ENCODE measurements at places on chromosomes 5 and 9.
A peak's percentile ranks its signal among the peaks of the same experiment; 100 is the strongest.

- DNase-seq: no peak
Observed at GRCh38 chr5:147348451-147348850, 113.6 kb downstream of the STK32A start.

DNA sequence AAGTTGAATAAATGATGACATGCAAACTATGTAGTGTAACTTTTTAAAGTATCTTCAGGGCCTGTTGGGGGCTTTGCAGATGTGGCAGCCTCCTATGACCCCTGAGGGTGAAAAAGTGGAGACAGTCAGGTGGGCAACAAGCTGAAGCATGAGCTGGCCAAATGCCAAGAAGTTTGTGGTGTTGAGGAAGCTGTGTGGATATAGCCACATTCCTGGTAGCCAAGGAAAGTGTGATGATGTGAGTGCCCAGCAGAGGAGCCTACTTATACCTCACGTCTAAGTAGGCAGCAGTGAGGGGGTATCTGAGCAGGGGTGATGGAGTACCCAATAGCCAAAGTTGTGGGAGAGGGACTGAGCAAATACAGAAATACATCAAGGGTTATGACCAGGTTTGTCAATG lies 621.2 kb upstream of the CDH6 start:
- DNase-seq: no peak

GRCh38 chr5:72122602-72123001 lies 15.3 kb downstream of the MAP1B start:
- no peak for DNase-seq

DNA sequence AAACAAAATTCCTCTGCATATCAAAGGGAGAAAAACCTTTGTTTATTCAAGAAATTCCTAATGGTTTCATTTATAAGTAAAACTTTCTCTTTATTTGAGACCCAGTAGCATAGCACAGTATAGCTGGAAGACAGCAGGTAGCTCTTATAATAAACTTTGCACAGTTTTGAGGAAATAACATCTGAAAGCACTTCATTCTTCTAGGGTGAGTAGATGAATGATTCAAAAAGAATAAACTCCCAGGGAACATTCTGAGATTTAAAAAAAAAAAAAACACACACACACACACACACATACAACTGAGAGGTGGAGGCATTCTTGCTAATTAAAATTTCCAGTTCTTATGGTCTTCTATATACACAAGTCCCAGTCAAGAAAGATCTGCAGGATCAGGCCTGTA lies 197.3 kb downstream of the BNC2 start:
- DNase-seq: no peak

DNA sequence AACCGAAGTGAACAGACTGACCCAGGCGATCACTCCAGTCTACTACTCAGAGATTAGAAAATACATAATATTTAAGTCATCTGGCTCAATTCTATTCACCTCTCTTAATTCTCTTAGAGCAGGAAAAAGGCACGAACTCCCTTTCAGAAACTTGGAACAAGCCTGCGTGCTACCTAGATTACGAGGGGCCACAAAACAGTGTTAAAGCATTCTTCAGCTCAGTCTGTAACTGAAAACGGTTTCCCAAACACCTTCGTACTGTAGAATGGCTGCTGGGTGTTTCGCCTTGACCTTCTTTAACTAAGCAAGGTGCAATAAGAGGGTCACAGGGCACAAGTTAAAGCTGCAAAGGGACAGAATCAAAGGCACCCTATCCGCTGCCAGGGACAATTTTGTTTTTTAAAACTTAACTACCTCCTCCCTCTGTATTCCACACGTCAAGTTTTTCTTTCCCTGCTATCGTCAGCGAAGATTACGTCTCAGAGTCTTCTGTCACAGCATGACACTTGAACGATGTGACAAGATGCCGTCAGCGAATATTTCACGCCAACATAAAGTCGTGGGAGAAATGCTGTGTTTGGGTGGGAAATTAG lies 687 bp downstream of the LYSMD3 start:
- DNase-seq: no peak

GRCh38 chr5:1827025-1827885 lies 26.0 kb downstream of the NDUFS6 start:
- no peak for DNase-seq

- no peak for DNase-seq
Observed at GRCh38 chr9:134712243-134712642, 70.6 kb downstream of the COL5A1 start.

GRCh38 chr5:1219098-1219767 lies 5.9 kb upstream of the SLC6A18 start:
- DNase-seq: no peak

- DNase-seq: no peak
Observed at GRCh38 chr9:14198047-14198840, 115.7 kb downstream of the NFIB start.

DNA sequence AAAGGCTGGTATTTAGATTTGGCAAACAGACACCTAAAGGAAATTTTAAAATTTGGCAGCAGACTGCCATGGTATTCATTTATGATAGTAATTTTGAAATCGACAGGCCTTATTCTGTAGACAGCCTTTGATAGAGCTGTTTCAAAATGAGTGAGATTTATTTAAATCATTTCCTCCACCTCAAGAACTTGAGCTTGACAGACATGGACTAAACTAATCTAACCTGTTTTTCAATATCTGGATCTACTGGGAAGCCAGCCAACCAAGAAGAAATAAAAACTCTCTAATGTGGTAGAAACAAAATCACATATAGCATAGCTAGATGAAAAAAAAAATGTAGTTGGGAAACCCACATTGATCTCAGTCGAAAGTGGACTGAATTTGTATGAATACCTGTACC lies 56.9 kb upstream of the RASA1 start:
- DNase-seq: no peak

DNA sequence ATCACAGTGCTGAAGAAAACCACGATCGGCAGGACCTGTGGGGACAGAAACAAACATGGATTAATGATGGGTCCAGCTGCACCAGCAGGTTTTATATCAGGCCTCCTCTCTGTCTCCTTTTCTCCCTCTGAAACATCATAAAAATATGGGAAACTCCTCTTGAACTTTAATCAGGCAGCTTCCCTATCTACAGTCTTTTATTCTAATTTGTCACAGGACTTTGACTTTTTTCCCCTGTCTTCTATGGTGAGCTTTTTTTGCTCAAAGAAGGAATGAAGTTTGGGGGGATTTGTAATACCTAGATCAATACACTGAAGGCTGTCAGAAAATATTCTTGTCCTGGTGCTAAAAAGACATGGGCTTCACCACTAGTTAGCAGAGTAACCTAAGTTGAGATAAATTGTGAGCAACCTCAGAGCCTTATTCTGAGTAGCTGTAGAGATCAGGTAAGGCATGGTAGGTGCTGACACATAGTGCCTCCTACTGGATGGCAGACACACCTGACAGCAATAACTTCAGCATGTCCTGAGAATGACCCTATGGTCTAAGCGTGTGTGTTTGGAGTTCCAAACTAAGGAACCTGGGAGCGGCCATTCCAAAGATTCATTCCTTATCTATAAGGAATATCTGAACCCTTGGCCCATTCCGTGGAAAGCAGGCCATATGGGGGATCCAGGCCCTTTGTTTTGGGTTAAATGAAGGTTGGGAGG lies 46.2 kb downstream of the SLC28A3 start:
- DNase-seq: no peak

- no peak for DNase-seq
Observed at GRCh38 chr5:104815212-104815611, 1252.6 kb upstream of the NUDT12 start.

GRCh38 chr5:155872629-155873220 lies 454.2 kb upstream of the SGCD start:
- DNase-seq: no peak

GRCh38 chr5:168941901-168942300 lies 359.0 kb downstream of the SLIT3 start:
- no peak for DNase-seq

DNA sequence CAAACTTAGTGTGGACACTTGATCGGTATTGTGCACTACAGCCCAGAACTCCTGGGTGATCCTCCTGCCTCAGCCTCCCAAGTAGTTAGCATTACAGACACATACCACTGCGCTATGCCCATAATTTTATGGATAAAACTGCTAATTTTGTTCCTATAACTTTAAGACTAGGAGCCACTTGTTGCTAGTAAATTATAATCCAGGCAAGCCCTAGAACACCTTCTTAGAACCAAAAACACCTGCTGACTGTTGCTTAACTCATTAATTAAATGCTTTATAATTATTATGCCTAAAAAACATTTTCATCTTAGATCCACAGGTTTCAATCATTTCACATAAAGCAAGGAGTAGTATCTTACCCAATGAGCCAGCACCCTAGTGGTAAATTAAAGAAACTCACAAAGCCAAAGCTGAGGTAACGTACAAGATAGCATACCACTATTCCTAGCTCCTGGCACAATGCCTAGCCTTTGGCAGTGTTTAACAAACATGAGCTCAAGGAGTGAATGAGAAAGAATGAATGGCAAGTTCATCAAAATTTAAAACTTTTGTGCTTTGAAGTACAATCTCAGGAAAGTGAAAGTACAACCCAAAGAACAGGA lies 5.4 kb downstream of the MRPS27 start:
- peak; percentile 59 for DNase-seq

DNA sequence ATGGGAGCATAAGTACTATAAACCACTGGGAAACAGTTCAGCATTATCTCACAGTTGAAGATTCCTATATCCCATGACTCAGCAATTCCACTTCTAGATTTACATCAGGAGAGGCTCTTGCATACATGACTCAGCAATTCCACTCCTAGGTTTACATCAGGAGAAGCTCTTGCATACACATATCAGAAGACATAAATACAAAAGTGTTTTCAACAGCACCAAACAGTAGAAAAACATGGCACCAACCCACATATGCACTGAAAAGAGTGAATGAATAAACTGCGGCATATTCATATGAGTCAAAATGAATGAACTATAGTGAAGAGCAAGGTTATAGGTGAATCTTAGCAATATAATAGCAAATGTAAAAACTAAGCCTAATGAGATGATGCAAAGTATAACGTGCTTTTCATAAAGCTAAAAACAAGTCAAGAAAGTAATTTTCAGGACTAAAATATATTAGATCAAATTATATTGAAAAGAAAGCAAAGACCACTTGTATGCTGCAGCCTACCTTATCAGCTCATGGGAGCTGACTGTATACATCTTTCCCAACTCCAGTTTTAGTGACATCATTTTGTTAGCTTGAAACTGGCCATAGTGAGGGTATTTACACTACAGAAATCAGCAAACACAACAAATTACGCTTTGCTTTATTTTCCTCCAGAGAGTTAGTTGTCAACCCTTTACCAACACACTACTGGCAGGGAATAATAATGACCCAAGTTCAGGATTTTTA lies 95.8 kb downstream of the ANKRD18B start:
- no peak for DNase-seq

- DNase-seq: no peak
Observed at GRCh38 chr9:87500491-87501270, 3.0 kb downstream of the DAPK1 start.

- no peak for DNase-seq
Observed at GRCh38 chr9:138115506-138115905, 237.9 kb downstream of the CACNA1B start.
